ENCODE measurements at places on chromosomes 13 and 19.

GRCh38 chr13:95185311-95185710, 115.9 kb downstream of the ABCC4 start:
- no peak for DNase-seq

DNA sequence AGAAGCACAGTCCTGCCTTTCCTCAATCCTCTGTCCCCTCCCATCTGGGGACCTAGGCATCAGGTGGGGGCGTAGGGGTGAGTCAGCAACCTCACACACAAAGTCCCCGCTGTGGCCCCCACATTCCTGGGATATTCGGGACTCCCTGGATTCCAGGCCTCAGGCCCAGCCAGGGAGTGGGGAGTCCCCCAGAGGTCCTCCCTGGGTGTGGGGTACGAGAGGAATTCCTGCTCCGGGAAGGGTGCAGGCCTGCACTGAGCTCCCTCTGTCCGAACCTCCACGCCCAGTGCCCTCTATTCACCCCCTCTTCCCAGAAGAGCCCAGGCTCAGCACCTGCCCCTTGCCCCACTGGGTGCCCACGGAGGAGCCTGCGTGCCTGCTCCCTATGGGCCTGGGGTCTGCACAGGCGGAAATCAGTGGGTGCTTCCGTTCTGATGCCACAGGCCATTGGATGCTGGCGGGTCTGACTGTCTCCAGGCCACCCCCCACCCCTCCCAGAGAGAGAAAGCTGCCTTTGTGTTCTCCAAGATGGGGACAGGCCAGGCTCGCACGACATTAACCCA, 3.4 kb downstream of the CADM4 start:
- no peak for DNase-seq

GRCh38 chr19:55681131-55682092, 6.4 kb downstream of the EPN1 start:
- no peak for DNase-seq

- DNase-seq, result peak; percentile 76
Observed at GRCh38 chr19:43555185-43555770, 20.0 kb downstream of the XRCC1 start.
